ENCODE measurements at places on chromosomes 13 and 19.

GRCh38 chr13:83577183-83577582 is 305.1 kb downstream of the SLITRK1 start:
- no peak for DNase-seq

GRCh38 chr13:71751073-71751472 is 115.9 kb downstream of the DACH1 start:
- DNase-seq = no peak

DNA sequence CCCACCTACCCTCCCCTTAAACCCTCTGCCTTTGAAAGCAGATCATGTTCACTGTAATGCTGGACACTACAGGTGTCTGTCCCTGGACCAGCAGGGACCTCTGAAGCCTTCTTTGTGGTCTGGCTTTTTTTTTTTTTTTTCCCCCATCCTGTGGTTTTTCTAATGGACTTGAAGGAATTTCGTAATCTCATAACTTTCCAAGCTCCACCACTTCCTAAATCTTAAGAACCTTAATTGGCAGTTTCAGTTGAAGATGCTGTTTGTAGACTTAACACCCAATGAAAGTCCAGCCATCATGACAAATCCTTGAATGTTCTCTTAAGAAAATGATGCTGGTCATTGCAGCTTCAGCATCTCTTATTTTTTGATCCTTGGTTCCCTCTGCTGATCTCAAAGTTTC is 45.0 kb upstream of the LRCH1 start:
- no peak for DNase-seq

GRCh38 chr13:41139296-41139966 is 6.8 kb upstream of the KBTBD6 start:
- no peak for DNase-seq

DNA sequence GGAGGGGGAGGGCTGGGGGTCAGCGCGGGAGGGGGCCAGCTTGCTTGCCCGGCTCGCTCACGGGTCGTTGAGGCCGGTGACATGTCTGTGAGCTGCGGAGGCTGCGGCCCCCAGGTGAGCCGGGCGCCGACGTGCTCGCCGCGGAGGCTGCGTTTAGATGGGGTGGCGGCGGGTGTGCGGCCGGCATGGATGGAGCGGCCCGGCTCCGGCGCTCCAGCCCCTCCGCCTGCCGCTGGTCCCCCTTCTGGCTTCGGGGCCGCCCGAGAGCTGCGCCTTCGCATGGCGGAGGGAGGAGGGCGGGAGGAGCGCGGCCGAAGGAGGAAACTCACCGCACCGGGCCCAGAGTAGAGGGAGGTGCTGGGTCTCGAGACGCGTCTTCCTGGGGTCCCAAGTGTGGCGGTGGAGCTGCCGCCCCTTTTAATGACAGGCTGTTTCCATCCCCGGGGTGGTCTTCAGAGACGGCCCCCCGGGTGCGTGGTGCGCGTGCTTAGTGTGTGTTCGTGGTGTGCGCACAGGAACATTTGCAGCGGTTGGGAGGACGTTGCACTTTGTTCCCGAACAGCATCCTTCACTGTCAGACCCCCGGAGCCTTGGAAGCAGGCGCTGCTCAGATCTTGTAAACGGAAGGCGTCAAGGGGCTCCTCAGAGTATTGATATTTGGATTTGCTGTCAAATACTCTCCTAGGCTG is at the start of gene AKAP11:
Gene AKAP11 (plus strand): TSS at position 38 of the 689 bp plus-strand sequence. CDS start 14,197 bp downstream, outside the sequence.
- DNase-seq = peak; percentile 37

DNA sequence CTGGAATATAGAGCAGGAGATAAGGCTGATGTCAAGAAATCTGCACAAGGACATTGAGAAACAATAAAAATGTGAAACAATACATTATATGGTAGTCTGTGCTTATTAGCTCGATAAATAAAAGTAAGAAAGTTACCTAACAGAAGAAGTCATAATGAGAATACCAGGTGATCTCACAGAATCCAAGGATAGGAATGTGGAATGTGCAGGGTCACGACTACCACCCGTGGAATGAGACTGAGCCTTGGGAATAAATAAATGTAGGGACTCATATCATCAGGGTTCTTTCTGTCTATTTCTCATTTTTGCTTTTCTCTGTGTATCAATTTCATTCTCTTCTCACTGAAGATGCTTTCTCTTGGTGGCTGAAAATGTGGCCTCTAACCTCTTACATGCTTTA is 26.0 kb upstream of the KBTBD7 start:
- no peak for DNase-seq

- DNase-seq = no peak
These were observed 25.2 kb downstream of the IGFL1 start for GRCh38 chr19:46254776-46255175.

- DNase-seq = no peak
These were observed 10.2 kb downstream of the ANGPTL4 start for GRCh38 chr19:8373867-8374813.

- DNase-seq = no peak
These were observed 1587.0 kb upstream of the PRR20A start for GRCh38 chr13:55553701-55554100.

DNA sequence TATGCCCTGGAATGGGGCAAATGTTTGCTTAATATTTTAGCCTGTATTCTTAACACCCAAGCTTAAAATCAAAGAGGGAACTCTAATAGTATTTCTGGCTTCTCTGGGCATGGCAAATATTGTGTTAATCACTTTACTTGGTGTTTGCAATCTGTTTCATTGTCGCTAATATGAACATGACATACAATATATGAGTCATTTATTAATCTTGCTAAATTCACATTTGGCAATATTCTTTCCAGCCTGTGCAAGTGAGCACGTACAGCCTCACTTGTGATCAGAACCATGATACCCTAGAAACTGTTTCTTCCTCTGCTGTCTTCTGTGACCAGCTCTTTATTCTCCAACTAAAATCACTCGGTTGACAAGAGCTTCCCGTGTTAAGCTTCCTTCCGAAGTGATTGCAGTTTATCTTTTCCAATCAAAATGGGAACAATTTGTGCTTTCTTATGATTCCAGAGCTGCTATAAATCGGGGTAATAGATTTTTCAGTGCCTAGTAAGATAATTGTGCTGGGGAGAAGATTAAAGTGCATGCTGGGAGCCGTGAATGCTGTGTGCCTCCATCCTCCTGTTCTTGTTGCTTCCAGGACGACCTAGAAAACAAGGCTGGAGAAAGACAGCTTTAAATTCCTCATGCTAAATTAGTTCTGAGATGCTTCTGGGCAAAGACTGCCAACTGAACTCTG is 153.0 kb upstream of the TMTC4 start:
- DNase-seq = no peak

- DNase-seq = peak; percentile 35
These were observed 7.1 kb upstream of the DPP9 start for GRCh38 chr19:4730740-4731171.

- no peak for DNase-seq
These were observed 185.4 kb upstream of the SERP2 start for GRCh38 chr13:44188257-44188656.

DNA sequence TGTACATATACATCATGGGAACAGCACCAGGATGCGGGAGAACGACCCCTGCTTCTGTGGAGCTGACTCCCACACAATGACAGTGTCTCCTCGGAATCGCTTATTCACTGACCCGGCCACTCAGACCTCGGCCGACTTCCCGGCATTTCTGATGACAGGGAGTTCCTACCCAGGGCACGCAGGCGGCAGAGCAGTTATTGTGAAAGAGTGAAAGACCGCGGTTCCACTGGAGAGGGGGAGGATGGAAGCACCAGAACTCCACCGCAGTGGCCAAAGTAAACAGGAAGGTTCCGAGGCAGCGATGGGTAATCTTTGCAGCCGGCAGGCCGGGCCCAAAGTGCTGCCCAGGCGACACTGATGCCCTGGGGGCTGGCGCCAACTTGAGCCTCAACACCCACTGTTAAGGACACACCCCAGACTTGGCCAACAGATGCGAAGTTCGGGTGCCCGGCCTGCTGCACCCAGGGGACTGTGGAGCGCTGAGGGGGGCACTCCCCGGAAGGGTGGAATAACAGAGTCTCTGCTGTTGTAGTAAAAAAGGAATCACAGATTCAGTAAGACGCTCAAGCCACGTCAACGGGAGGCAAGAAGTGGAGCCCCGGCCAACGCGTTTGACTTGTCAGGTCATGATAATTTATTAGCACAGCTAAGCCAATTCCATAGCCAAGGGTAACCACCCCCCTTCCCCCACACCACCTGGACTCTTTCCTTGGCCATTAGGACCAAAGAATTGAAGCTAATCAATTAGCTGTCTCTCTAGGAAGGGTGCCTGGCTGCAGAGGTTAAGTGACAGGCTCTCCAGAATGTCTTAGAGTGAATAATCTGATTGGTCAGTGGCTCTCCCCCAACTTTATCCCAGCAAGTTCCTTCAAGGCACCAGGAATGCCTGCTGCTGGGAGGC is 5.8 kb downstream of the MLLT1 start:
- no peak for DNase-seq

DNA sequence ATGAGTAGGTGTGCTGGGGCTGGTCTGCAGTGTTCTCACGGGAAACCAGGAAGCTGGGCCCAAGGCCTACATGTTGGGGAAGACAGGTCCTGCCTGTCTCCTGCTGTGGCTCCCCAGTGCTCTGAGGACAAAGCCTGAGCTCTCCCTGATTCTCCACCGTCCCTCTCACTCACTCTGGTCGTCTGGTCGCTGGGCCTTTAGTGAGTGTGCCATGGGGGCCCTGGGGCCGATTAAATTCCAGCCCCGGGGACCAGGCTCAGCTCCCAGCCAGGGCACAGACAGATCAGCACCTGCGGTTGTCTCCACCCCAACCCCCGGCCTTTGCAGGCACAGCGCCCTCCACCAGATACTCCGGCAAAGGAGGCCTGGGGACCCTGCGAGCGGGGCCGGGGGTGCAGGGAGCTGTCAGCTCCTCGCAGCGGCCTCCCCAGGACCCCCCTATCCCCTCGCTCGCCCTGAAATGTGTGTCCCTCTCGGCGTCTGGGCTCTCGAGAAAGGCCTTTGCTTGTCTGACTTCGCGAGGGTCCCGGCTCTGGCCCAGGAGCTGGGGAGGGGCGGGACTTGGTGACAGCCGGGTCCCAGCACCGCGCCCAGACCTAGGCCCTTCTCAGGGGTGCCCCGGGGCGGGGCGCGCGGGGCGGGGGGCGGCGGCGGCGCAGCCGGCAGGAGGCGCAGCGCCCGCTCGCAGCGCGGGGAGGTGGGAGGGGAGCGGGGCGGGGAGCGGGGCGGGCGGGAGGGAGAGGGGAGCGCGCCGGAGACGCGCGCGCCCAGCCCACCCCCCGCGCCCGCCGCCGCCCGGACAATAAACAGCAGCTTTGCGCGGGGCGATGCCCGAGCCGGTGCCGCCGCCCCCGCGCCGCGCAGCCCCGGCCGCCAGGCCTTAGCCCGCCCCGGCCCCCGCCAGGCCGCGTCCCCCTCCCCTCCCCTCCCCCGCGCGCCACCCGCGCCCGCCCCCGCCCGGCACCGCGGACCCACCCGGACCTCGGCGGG is at the start of gene PALM:
Gene PALM (plus strand): TSS at position 782 of the 990 bp plus-strand sequence. CDS start 212 bp downstream, outside the sequence.
- no peak for DNase-seq

GRCh38 chr19:43595605-43595998 is 332 bp downstream of the IRGQ start:
- DNase-seq = no peak

GRCh38 chr19:37313335-37313627 is 57.6 kb upstream of the ZNF527 start:
- DNase-seq = no peak

- DNase-seq = no peak
These were observed 14.6 kb upstream of the IPO5 start for GRCh38 chr13:97938706-97939475.

GRCh38 chr19:27751044-27751391 is 1461.9 kb downstream of the UQCRFS1 start:
- DNase-seq = no peak

DNA sequence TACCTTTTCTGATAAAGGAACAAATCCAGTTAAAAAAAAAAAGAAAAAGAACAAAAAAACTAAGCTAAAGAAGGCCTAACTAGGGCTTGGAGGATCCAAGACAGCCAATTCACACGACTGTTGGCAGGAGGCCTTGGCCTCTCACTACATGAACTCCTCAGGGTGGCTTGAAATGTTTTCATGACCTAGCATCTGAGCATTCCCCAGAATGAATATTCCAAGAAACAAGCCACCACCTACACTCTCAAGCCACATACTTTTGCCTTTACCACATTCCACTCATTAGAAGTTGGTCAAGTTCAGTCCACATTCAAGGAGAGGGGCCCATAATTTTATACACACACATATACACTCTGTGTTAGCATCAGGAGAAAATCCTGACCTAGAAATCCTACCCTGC is 97.6 kb upstream of the SIAH3 start:
- DNase-seq = no peak

GRCh38 chr13:102869948-102870676 is 24.3 kb downstream of the ERCC5 start:
- no peak for DNase-seq

DNA sequence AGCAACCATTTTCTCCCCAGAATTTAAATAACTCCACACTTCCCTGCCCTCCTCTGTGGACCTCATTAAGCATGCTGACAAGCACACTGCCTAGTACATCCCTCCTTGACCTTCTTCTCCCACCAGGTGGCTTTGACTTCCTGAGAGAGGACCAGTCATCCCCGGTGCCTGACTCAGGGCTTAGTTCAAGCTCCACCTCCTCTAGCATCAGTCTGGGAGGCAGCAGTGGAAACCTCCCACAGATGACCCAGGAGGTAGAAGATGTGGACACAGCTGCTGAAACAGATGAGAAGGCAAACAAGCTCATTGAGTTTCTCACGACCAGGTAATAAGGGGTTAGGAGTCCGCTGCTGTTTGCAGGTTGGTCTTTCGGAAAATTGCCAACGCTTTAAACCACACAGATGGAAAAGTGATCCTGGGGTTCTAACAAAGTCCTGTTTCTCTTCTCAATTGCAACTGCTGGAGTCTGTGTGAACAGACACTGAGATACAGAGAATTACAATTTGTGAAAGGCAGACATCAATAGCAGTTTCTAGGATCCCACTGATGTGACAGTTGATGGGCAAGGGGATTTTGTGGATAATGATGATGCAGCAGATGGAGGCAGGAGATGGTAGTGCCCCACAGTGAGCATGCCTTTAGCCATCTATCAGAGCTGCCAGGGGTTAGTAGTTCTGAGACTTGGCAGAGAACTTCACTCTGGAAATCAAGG is 86.7 kb downstream of the ZAR1L start:
- DNase-seq = no peak

DNA sequence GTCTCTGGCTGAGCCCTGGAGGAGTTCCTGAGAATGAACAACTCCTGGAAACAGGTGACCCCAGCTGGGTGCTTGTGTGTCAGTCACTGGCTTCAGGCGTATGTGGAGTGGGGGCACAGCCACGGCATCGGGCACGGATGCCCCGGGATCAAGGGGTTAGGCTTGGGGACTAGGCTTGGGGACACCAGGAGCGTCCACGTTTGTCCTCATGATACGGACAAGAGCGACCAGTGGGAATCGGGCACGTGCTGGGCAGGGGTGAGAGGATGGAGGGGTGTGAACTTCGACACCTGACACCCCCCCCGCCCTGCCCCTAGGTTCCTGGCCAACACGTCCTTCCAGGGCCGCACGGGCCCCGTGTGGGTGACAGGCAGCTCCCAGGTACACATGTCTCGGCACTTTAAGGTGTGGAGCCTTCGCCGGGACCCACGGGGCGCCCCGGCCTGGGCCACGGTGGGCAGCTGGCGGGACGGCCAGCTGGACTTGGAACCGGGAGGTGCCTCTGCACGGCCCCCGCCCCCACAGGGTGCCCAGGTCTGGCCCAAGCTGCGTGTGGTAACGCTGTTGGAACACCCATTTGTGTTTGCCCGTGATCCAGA is 4.1 kb downstream of the GRIN3B start:
- DNase-seq = no peak

- DNase-seq = no peak
These were observed 6.5 kb upstream of the MIA start for GRCh38 chr19:40768869-40769268.

GRCh38 chr13:39402221-39402970 is 200.6 kb downstream of the LHFPL6 start:
- DNase-seq = no peak

Data from activated CD4-positive, alpha-beta T cell treated with anti-CD3 and anti-CD28 coated beads, Interleukin-2, amount 50 U/mL, for 24 hours (primary cell).